Vagina (tissue), 2 donors: ENCODE measurements at places on chromosomes 6 and 20.
A peak's percentile ranks its signal among the peaks of the same experiment; 100 is the strongest.

DNA sequence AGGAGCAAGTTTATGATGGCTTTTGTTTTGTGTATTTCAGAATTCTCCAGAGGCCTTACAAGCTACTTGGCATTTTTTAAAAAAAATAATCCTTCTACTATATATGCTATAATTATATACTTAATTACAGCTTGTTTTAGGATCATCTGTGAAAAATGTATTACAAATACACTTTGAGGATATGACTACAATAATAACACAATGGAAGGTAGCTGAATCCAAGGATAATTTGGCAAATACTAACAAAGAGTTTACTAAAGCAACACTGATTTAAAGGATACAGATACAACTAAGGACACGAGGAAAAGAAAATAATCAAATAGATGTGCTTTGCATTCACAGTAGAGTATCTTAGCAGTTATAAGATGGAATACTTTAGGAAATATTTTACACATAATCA, 381.9 kb upstream of the CITED2 start:
- DNase-seq, result no peak

GRCh38 chr6:39203436-39204159, 25.7 kb downstream of the KCNK5 start:
- no peak for DNase-seq

- DNase-seq, result peak; percentile 60
Observed at GRCh38 chr20:23727016-23727415, 23.7 kb downstream of the CST1 start.

DNA sequence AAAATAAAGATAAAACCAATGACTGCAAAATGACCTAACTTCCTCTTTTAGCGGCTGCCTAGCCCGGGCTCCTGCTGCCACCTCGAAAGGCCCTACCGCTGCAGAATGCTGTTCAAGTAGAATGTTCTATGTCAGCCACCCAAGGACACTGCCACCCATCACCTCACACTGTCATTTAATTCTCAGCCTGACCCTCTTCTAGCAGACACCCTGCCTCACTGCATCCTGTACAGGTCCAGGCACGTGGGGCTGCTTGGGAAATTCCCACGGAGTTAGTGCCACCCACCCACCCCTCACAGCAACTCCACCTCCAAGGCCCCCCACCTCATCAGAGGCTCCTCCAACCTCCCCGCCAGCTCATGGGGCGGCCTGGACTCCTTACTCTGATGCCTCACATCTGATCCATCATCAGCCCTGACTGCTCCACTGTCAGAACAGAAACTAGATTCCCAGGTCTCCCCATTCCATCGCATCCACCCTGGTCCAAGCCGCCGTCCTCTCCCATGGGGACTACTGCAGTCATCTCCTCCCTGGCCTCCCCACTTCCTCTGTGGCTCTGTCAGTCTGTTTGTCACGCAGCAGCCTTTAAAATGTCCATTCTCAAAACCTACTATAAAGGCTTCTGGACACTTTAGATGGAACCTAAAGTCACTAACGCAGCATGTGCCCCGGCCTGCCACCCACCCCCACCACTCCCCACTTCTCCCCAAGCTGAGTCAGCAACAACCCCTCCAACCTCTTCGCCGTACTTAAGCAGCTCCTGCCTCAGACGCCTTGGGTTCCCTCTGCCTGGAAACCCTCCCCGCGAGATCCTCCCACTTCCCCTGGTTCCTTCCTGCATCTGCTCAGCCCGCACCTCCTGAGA, 17.0 kb downstream of the NFATC2 start:
- no peak for DNase-seq

DNA sequence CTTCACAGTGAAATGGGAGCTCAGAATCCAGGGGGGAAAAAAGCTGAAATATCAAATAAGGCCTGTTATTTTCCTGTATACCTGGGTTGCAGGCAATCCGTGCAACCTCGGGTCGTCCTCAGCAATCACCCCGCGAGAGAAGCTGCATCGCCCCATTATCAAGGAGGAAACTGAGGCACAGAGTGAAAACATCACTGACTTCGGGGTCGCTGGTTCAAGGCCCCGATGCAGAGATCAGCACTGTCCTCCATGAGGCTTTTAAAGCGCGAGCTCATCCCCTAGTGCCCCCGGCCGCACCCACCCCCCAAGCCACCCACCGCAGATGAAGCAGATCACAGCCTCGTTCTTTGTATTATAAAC, 203.9 kb downstream of the PREX1 start:
- no peak for DNase-seq

DNA sequence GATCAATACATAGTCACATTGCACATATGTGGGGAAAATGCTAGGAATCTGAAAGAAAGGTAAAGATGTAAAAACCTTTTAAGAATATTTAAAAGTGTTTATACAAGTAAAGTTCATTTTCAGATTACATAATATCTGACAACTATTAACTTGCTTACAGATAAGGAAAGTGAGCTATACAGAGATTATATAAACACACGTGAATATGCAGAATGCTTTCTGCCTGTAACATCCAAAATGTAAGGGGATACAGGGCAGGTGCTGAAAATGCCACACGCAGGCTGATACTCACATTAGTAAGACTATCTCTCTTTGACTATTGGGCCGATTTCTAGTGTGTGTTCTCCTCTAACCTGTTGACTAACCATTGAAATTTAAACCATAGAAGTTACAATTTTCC, 17.9 kb upstream of the MAP7 start:
- DNase-seq, result no peak

GRCh38 chr20:20363434-20363798, 4.5 kb upstream of the INSM1 start:
- no peak for DNase-seq

DNA sequence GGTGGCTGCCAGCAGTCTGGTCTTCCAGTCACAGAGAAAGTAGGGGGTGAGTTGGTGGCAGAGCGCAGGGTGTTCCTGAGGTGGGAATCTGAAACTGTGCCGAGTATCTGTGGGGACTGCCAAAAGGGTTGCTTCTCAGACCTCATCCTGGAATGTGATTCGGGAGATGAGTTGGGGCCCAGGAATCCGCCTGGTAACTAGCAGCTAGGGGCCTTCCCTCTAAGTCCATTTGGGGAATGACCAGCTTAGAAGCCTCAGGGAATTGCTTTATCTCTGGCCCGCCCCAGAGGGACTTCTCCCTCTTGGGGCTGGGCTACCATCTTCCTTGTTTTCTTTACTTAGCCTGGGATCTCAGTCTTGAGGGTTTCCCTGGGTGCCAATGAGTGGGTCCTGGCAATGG, 49.6 kb downstream of the MOCS1 start:
- no peak for DNase-seq

GRCh38 chr20:50733644-50734349, 2.4 kb downstream of the PARD6B start:
- no peak for DNase-seq

DNA sequence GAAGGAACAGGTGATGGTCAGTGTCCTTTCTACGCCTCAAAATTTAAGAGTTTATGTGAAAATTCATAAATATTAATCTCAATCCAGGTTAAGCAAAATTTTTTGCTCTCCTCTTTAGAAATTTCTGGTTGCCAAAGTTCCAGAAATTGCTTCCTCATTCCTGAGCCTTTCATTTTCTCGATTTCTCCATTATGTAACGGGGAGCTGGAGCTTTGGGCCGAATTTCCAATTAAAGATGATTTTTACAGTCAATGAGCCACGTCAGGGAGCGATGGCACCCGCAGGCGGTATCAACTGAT, 35.8 kb upstream of the PRND start:
- DNase-seq, result no peak

DNA sequence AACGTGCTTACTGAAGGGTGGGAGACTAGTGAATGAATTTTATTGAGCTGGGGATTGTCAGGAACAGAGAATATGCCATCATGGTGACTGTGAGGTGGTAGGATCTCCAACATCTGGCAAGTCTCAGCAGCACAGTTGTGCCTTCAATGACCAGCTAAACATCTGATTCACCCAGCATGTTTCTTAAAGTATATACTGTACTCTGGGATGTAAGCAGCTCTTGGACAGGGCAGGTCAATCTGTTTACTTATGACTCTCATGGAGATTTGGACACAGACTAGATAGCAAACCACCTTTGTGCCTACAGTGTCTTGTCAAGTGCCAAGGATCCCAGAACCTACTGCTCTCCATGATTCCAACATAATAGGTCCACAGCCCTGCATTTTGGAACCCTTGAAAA, 801.0 kb upstream of the CITED2 start:
- DNase-seq, result no peak

- no peak for DNase-seq
Observed at GRCh38 chr20:48657426-48658197, 170.2 kb downstream of the PREX1 start.

DNA sequence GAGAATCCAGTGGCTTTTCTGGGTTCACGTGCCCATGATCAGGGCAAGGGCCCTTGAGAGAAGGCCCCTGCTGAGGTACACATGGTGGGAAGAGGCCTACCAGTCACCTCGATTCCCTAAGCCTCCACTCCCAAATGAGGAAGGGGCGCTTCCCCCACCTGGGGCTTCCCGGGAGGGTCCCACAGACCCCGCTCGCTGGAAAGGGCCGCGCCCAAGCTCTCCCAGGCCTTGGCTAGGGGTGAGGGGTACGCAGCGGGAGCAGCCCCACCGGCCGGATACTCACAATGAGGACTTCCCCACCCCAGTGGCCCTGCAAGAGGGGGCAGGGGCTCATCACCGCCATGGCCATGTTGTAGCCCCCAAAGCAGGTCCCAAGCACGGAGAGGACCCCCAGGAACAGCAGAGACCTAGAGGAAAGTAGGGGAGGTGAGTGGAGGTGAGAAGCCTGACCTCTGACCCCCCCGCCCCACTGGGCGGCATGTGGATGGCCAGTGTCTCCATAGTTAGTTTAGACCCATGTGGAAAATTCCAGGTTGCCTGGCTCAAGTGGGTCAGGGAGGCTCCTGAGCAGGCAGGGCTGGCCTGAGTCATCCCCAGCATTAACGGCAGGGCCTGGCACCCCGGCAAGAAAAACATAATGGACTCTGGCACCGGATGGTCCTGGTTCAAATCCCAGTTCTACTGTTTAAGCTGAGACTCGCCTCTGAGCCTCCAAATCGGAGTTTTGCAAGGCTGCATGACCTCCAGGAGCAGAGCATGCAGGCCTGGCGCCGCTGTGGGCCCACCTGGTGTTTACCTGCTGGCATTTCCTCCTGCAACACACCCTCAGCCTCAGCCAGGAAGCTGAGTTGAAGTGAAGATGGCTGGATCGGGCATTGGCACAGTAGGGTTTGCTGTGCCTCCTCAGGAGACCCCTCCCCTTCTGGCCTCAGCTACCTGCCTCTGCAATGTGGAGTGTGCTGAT, 6.6 kb downstream of the SLC52A3 start:
- DNase-seq, result no peak

DNA sequence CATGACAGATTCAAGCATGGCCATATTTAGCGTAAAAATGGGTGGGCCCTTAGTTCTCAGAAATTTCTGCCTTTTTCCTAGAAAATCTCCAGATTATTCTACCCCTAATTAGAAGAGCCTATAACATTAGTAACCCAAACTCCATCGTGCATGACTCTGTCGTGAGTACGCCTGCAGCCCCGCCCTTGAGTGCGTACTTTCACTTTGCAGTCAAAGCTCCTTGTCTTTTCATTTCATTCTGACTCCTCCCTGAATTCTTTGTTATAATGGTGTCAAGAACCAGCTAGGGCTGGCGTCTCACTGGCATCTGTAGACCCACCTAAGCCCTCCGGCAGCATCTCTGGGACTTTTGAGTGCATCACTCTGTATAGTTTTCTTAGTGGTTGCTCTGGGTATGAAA, 61.7 kb upstream of the NOX3 start:
- DNase-seq, result no peak

DNA sequence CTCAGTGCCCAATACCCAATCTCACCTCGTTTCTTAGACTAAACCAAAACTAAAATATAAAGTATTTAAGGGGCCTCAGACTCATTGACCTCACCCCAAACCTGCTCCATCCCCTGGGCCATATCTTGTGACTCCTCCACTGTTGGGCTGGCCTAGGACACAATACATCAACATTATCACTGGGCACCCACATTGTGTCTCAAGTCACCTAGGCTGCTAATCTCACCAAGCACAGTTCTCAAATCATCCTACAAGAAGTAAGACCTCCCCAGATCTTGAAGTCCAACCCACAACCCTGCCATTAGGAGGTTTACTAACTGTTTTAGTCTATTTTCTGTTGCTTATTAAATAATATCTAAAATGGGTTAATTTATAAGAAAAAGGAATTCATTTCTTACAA, 96.2 kb downstream of the CRYBG1 start:
- no peak for DNase-seq
